ENCODE measurements at places on chromosomes 13 and 19.

GRCh38 chr13:110506859-110507566 lies 54.5 kb downstream of the RAB20 start:
- DNase-seq: peak; percentile 86

DNA sequence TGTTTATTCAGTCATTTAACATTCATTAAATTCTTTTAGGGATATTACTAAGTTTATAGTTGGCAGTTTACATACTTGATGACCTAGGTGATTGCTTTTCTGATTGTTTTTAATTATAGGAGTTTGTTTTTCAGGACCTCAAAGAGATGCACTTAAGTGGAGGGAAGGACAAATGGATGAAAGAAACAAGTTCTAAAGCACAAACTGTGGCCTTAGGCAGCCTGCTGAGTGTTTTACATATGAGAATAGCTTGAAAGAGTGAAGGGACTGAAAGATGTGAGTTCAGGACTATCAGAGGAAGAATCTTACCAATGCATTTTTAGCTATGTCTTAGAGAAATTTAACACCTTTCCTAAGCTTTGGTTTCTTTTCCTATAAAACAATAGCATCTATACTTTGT lies 402.6 kb downstream of the KLF12 start:
- no peak for DNase-seq

GRCh38 chr13:27569405-27569804 lies 50.9 kb downstream of the LNX2 start:
- DNase-seq: no peak

DNA sequence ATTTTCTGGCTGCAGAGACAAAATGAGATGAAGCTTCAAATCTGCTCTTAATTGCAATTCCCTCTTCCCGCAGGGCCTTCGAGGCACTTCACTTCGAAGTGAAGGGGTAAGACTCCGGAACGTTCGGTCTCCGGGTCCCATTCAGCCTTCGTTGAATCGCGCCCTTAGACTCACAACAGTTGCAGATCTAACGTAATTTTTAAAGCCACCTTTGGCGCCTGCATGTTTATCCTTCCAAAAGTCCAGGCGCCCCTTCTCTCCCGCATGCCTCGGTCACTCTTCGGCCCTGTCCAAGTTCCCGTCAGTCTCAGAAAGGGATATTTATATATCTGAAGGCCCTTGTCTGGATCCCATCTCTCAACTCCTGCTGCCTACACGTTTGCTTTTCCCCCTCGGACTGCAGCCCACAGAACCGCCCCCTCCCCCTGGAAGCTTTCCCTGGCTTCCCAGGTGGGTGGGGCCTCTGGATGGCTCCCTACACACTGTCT lies 915 bp upstream of the KCTD12 start:
- DNase-seq: peak; percentile 21

DNA sequence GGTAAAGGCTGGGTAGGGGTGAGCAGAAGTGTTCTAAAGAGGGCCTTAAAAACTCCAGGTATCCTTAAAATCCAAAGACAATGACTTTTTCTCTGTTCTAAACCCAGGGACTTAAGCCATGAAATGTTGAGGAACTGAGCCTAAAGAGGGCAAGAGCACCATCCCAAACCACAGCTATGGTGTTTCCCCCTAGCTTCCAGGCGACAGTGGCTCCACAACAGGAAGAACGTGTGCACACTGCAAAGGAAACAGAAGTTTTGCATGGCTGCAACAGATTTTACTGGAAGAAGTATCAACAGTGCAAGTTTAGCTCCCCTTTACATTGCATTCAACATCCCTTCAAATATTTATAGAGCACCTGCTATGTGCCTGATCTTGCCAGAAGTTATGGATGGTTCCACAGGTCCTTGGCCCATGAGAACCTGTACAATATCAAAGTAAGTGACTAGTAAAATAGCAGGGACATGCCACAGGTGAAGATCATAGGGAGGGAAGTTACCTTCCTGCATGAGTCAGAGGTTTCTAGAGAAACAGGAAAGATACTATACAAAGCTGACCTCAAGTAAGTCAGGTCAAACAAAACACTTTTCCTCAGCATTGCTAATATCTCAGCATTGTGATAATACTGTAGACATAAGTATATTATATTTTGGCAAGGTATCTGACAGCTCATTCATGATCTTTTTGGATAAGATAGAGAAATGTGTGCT lies 8.4 kb upstream of the KCTD12 start:
- DNase-seq: no peak

- DNase-seq: no peak
Observed at GRCh38 chr13:104286566-104287290, 1220.5 kb upstream of the SLC10A2 start.

DNA sequence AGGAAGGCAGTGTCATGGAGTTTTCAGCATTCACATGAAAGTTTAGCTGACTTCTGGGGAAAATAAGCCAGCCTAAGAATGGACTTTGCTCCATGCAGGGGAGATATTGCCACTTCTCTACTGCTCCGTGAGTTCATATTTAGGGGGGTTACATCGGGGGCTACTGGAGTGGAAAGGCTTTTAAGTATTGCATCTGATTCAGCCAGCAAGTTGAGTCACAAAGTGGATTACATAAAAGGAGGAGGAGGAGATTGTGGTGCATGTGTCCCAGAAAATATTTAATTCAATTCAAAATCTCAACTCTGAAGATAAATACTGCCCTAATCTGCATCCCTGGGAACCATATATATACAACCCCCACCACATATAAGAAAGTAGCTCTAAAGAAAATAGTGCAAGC lies 617.2 kb downstream of the DCT start:
- no peak for DNase-seq

DNA sequence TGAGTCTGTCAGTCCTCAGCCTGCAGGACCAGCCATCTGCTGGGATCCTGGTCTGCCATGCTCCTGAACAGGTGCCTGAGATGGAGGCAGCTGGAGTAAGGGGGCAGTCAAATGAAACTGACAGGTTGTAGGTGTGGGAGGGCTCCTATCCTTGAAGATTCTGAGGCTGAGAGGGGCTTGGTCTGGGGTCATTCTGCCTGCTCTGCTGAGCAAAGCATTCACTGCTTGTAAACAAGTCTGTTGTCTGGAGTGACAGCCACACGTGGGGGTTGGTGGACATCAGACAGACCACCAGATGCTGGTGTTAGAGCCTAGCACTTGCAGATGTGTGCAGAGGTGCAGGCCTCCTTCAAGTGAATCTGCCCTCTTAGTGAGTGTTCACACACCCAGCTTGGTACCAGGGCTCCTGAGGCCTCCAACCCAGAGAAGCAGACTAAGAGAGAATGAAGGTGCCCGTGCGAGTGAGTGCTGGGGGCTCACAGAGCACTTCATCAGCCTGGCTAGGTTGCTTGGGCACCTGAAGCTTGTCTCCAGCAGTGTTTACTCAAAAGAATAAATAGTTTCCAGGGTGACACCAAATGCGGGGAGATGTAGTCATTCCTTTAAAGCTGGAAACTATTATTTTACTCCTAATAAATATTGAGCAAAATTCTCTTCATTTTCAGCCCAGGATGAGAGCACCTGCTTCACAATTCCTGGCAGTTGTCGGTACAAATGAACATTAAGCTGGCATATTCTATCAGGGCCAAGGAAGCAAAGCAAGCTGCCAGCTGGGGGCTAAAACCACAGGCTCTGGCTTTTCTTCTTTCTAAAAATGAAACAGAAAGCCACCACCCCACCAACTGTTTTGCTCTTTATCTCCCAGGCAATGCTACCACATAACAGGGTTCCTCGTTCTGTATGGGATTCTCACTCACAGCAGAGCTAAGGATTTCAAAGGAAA lies 82.3 kb downstream of the RNASEH2B start:
- no peak for DNase-seq

DNA sequence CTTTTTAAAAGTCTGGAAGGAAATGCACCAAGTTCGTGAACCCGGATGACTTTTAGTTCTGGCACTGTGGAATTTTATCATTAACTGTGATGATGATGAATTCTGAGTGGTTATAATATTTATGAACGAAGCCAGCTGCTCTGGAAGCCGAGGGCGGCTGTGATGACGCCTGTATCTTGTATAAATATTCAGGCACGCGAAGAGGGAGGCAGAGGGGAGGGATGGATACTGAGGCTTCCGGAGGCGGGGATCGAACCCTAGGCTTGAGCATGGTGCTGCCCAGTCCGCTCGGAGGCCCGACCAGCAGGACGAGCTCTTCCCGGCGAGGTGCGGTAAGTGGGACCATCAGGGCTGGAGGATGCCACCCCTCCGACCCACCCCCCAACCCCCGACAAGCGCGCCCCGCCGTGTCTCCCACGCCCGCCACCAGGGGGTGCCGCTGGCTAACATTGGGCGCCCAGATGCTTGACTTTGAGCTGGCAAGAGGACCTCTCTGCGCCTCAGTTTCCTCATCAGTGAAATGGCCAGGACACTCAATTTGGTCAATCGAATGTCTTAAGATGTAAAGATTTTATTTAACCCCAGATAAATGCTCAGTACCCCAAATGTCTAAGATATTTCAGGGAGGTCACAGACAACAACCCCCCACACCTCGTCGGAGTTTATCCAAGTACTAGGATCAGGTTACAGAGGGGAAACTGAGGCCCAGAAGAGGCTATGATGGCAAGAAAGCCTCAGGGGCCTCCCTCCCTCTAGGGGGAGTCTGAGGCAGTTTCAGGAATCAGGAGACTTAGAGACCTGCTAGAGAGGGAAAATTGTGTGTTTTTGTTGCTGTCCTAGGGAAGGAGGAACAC lies 4.5 kb upstream of the RAB3A start:
- peak; percentile 35 for DNase-seq

DNA sequence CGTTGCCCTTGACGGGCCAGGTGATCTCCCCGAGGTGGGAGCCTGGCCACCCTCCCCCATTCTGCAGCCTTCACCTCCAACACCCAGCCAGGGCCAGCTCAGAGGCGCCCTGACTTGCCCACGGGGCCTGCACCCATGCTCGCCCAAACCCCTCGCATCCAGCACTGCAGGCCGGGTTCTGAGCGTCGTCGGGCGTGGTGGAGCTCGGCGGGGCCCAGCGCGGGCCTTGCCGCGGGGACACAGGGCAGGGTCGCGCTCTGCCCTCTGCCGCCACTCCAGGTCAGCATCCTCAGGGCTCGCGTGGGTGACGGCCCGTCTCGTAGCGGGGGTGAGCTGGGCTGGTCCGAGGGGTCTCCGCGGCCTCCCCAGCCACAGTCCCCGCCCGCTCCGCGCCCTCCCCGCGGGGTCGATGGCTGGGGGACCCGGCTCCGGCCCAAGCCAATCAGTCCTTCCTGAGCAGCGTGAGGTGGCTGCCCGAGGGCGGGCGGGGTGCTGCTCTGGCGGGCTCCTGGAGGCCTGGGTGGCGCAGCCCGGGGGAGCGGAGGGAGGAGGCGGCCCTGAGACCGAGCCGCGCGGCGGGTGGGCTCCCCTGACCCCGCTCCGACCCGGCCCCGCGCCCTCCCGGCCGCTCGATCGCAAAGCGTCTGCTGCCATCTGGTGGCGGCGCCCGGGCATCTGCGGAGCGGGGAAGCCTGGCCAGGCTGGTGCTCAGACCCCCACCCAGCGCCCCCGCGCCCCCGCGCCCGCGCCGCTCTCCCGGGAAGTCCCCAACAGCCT lies 61.4 kb downstream of the CCNE1 start:
- peak; percentile 32 for DNase-seq

- DNase-seq: no peak
Observed at GRCh38 chr13:113946409-113947181, 27.3 kb downstream of the C13orf46 start.

DNA sequence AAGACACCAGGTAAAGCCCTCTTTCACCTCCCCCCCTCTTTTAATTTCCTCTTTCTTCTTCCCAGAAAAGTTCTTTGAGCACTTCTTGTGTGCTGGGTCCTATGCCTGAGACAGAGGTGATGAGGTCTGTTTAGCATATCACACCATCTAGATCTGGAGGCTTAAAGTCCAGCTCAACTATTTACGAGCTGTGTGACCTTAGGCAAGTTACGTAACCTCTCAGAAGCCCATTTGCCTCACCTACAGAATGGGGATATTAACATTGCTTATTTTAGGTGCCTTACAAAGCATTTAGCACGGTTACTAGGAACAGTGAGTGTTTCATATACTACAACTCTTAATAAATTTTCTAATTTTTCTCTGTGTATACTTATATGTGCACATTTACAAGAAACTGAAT lies 47.7 kb downstream of the ADGRE1 start:
- DNase-seq: no peak

GRCh38 chr19:4071610-4072009 lies 4.9 kb upstream of the ZBTB7A start:
- DNase-seq: no peak

- no peak for DNase-seq
Observed at GRCh38 chr13:50158385-50159165, 143.3 kb downstream of the KCNRG start.

GRCh38 chr19:43525836-43526771 lies 897 bp downstream of the ETHE1 start:
- DNase-seq: no peak

DNA sequence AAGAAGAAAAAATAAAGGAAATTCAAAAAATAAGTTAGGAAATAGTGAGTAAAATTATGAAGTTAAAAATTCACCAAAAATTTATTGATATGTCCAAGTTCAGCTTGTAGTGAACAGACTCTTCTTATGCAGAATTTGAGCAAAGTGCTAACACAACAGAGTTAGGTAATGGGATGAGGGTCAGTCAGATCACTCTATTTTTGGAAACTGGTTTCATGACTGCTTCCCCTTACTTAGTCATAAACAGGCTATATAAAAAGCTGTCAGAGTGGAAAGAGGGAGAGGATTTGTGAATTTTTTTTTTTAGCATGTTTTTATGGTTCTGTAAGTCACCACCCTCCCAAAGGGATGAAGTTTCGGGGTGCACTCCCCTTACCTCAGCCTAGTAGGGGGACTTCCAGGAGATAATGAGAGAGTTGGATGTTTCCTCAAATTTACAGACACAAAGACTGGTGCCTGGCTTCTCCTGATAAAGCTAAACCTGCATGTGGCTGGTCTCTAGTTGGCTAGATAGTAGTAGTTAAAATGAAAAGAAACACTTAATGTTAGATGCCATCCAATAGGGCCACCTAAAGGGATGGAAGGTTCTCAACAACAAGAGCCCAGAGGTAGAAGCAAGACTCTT lies 4.5 kb downstream of the CPB2 start:
- DNase-seq: no peak

DNA sequence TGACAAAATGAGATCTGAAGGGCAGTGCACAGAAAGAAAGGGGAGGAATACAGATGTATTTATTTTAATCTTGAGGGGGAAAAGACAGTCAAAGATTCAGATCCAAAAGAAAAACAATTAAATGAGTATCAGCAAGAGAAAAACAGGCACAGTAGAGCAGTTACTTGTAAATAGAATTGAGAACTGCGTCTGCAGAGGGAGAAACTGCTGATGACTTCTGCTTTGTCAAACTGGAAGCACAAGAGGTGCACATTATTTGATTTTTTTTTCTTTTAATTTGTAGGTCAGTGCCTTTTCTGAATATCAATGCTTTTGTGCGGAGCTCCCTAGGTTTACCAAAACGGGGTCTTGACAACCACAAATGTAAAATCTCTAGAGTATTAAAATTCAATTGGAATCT lies 37.3 kb downstream of the EFNB2 start:
- DNase-seq: no peak

- no peak for DNase-seq
Observed at GRCh38 chr13:97884707-97885468, 68.6 kb upstream of the IPO5 start.

GRCh38 chr13:76934671-76935070 lies 13.6 kb upstream of the ACOD1 start:
- DNase-seq: no peak

- no peak for DNase-seq
Observed at GRCh38 chr13:30877335-30877734, 28.7 kb upstream of the MEDAG start.

- no peak for DNase-seq
Observed at GRCh38 chr13:77022341-77022740, 4.6 kb downstream of the FBXL3 start.
